GM23248 (cell line): ENCODE measurements at places on chromosomes 3 and 15.

GRCh38 chr15:59257140-59257539 lies 50.5 kb downstream of the LDHAL6B start:
- DNase-seq = no peak

GRCh38 chr3:15612001-15612400 lies 10.5 kb downstream of the BTD start:
- no peak for DNase-seq

GRCh38 chr3:184471439-184471838 lies 90.1 kb upstream of the EPHB3 start:
- no peak for DNase-seq

DNA sequence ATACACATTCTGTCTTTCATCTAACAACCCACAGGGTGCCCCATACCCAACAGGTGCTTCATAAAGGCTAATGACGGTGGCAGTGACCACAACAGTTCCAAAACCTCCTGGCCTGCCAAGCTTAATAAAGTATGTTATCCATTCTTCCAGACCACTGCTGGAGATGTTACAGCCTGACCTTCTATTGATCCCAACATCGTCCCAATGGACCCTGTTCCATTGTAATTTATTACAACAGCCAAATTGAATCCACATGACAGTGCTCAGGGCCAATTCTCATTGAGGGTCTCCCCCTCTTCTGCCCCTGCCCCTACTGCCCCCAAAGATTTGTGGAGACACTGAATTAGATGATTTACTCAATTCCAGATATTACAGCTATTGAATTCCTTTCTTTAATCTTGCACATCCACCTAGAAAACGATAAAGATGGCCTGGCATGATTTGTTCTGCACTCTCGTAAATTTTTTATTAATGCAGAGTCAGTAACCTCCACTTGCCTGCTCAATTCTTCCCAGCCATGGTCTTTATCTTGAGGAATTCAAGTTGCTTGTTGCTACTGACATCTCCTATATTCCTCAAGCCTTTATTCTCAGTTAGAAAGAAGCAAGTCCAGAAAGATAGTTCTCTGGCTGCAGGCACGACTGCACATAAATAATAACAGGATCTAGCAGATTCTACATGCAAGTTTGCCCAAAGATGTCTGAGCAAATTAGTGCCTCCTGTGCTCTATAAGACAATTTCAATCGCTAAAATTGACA lies 407.6 kb downstream of the ERC2 start:
- DNase-seq = no peak

GRCh38 chr3:11592445-11593298 lies 51.0 kb downstream of the VGLL4 start:
- peak; percentile 76 for DNase-seq

DNA sequence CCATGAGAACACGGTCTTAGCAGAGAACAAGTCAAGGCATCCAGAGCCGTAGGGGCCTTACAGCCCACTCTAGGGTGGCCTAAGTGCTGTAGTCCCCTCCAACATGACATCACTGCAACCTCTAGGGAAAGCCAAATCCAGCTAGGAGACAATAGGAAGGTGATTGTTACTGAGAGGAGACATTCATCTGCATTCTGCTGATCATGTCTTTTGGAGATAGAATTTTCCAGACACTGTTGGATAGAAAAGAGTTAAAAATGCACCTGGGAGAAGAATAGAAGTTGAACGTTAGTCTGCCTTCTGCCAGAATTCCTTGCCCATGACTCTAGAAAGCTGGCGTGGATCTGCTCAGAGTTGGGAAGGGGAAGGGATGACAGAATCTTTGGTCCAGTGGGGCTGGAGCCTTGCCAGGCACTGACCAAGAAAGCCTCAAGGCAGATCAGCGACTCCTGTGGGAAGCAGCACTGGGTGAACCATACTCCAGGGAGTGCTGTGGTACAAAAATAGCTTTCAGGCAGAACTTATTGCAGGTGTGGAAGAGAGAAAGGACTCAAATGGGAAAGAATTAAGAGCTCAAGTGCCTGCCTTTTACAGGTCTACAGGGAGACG lies 44.8 kb upstream of the RAF1 start:
- peak; percentile 96 for DNase-seq
